ENCODE measurements at places on chromosomes 12 and 14.

- no peak for DNase-seq
Measured at GRCh38 chr14:35492569-35493014, 41.4 kb upstream of the INSM2 start.

GRCh38 chr14:52683985-52684520, 11.3 kb downstream of the ERO1A start:
- no peak for DNase-seq

DNA sequence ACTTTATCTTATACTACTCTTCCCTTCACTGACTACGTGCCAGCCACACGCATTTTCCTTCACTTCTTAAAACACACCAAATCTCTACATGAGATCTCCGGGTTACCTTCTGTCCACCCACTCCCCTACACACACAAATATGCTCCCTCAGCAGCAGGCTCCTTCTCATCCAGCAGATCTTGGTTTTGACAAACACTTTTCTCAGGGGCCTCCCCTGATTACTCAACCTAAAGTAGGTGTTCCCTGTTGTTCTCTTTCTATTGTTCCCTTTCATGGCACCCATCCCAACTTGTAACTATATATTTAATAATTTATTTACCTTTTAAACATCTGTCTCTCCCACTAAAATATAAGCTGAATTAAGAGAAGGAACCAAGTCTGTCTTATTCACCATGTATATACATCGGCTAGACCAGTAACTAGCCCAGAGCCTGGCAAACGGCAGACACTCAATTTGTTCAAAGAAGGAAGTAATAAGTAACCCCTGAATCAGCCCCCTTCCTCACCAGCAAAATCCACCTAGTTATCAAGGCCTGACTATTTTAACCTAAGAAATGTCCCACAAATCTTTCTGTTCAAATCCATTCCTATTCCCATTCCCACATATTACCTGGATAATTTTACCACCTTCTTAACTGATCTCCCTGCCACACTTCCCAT, 2.7 kb downstream of the C2CD5 start:
- no peak for DNase-seq

GRCh38 chr12:130044991-130045621, 117.2 kb upstream of the FZD10 start:
- DNase-seq: no peak

- DNase-seq: no peak
Measured at GRCh38 chr14:54686871-54687749, 120.2 kb downstream of the SAMD4A start.

- DNase-seq: no peak
Measured at GRCh38 chr12:69056743-69057515, 124.0 kb upstream of the CPM start.

GRCh38 chr14:100675699-100676684, 50.7 kb upstream of the DLK1 start:
- DNase-seq: no peak

GRCh38 chr12:95815632-95816212, 25.2 kb upstream of the NTN4 start:
- no peak for DNase-seq

DNA sequence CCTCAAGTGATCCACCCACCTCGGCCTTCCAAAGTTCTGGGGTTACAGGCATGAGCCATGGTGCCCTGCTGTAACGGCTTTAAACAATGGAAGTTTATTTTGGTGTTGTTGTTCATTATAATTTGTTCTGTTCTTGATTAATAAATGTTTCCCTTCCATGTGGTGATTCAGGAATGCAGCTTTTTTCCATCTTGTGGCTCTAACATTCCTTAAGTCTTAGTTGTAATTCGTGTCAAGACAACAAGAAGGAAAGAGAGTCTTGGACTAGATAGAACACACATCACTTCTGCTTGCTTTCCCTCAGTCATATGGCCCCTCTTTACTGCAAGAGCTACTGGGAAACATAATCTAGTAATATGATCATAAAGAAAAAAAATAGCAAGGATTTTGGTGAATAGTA, 211.6 kb downstream of the SLC6A15 start:
- DNase-seq: no peak

DNA sequence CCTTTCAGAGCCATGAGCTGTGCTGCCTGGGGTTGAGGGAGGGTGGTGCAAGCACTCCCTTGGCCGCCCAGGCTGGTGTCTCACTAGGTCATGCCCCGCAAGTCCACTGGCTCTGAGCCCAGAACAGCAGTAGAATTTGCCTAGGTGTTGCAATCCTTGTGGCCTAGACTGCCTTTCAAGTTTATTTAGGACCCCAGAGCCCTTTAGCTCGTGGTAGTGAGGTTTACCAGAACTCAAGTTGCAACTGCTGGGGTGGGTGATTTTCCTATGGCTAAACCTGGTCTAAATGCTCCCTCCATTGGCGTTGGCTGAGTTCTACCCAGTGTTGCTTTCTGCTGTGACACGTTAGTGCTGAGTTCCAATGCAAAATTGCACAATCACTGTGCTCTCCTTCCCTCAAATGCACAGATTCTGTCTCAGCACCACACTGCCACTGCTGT, 287.2 kb downstream of the BCAT1 start:
- DNase-seq: peak; percentile 44

- DNase-seq: no peak
Measured at GRCh38 chr14:65564370-65564769, 151.8 kb downstream of the FUT8 start.

GRCh38 chr12:129351481-129351880, 498.2 kb downstream of the GLT1D1 start:
- no peak for DNase-seq

- DNase-seq: no peak
Measured at GRCh38 chr12:78680596-78680995, 184.0 kb upstream of the SYT1 start.

GRCh38 chr14:56860441-56860840, 50.2 kb upstream of the OTX2 start:
- DNase-seq: no peak

DNA sequence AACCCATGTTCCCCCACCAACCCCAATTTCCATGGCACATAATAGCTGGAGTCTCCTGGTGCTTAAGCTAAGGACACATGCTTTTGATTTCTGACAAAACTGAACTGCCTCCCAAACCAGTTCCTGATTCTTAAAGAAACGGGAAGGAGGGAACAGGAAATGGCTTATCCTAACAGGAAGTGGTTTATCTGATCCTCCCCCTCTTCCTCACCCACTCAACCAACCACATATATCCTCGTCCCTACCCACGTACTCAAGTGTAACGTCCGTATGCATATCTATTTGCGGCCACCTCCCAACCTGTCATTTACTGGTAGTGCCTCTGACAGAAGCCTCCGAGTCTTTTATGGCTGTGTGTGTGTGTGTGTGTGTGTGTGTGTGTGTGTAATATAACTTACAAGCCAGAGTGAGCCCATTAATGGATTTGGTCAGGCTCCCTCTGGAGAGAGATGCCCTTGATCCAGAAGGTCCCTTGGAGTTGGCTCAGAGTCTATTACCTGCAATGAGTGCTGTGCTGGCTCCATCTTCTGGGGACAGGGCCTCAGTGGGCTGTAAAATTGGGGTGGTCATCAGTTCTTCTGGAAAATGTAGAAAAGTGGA, 7.7 kb downstream of the DAZAP2 start:
- no peak for DNase-seq

DNA sequence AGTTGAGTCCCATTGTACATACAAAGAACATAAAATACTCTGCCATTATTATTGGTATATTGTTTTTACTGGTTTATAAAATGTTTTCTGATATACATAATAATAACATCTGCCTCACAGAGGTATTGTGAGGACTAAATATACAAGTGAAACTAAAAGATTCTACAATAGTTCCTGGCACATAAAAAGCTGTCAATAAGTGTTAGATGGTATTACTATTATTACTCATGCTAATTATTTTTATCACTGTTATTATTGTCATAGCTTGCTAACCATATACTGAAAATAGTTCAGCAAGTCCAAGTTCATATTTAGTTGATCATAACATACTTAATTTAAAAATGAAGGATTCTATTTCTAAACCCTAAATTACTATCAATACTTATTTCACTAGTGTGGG, 34.4 kb downstream of the BTG1 start:
- no peak for DNase-seq
